Smooth muscle cell of bladder (primary cell): ENCODE measurements at places on chromosomes 3 and 15. TPM values are rescaled to one million over a fixed set of nuclear protein-coding genes. Genes with fewer than 3 reads are reported as not detected.

The GOLGA8H gene
- under 0.01 and 0.14 TPM in 2 replicates for total RNA-seq

The GUCA1C gene
- total RNA-seq, result not detected in 2 replicates

The SLC22A14 gene
- under 0.01 and 0.18 TPM in 2 replicates for total RNA-seq

The ANKRD63 gene
- not detected in 2 replicates for total RNA-seq

The SPESP1 gene
- 0.43 and 3.2 TPM in 2 replicates for total RNA-seq

The ROBO1 gene
- total RNA-seq, result 98.5 and 150 TPM in 2 replicates

The GP5 gene
- 0.09 and 0.14 TPM in 2 replicates for total RNA-seq

The ALDH1A2 gene
- 0.55 and 1.7 TPM in 2 replicates for total RNA-seq

The TMF1 gene
- total RNA-seq, result 41.4 and 51.0 TPM in 2 replicates

The TIPARP gene
- 36.1 and 37.0 TPM in 2 replicates for total RNA-seq

The COL6A6 gene
- 0.14 and 1.2 TPM in 2 replicates for total RNA-seq

The TGM4 gene
- total RNA-seq, result not detected in 2 replicates

The CYP8B1 gene
- total RNA-seq, result not detected in 2 replicates

The DISP2 gene
- total RNA-seq, result under 0.01 and 0.09 TPM in 2 replicates

The CCR1 gene
- 0.57 and 1.3 TPM in 2 replicates for total RNA-seq

The GOLGA6L9 gene
- total RNA-seq, result 1.1 and 1.4 TPM in 2 replicates

The P2RY12 gene
- 0.28 and 0.46 TPM in 2 replicates for total RNA-seq

The MEX3B gene
- total RNA-seq, result 2.3 and 6.1 TPM in 2 replicates

The MED12L gene
- total RNA-seq, result 0.14 and 0.28 TPM in 2 replicates

The TRMT10C gene
- total RNA-seq, result 19.1 and 22.4 TPM in 2 replicates

The GCNT3 gene
- 0.14 and 0.46 TPM in 2 replicates for total RNA-seq

The DMXL2 gene
- total RNA-seq, result 15.8 and 25.7 TPM in 2 replicates

The TMC3 gene
- total RNA-seq, result under 0.01 TPM in 1 of 2 replicates, not detected in the other

The GYG1 gene
- total RNA-seq, result 29.2 and 37.1 TPM in 2 replicates

The UBL7 gene
- total RNA-seq, result 29.8 and 33.1 TPM in 2 replicates

The AQP9 gene
- not detected in 2 replicates for total RNA-seq

The COL6A5 gene
- not detected in 2 replicates for total RNA-seq

The CHRD gene
- 1.4 and 1.9 TPM in 2 replicates for total RNA-seq

The ROBO2 gene
- 8.0 and 24.9 TPM in 2 replicates for total RNA-seq

The PROK2 gene
- not detected in 2 replicates for total RNA-seq

The CEP63 gene
- total RNA-seq, result 23.9 and 25.1 TPM in 2 replicates

The TM6SF1 gene
- 0.55 and 1.4 TPM in 2 replicates for total RNA-seq

The NR1I2 gene
- total RNA-seq, result not detected in 2 replicates

The FGD5 gene
- total RNA-seq, result 0.14 and 0.37 TPM in 2 replicates

The ADGRG7 gene
- not detected in 2 replicates for total RNA-seq

The APBA2 gene
- 5.2 and 17.8 TPM in 2 replicates for total RNA-seq

The PRICKLE2 gene
- total RNA-seq, result 49.2 and 59.9 TPM in 2 replicates

The ALG1L2 gene
- total RNA-seq, result 0.43 TPM in 1 of 2 replicates, not detected in the other

The CD200 gene
- total RNA-seq, result 4.0 and 4.8 TPM in 2 replicates

The TM4SF18 gene
- total RNA-seq, result under 0.01 and 0.92 TPM in 2 replicates

The GOLGA8J gene
- not detected in 2 replicates for total RNA-seq

The PLCB2 gene
- total RNA-seq, result under 0.01 and 0.18 TPM in 2 replicates

The METTL6 gene
- total RNA-seq, result 27.0 and 30.9 TPM in 2 replicates

The CCR9 gene
- total RNA-seq, result not detected in 2 replicates

The ADAMTSL3 gene
- 0.14 and 0.18 TPM in 2 replicates for total RNA-seq

The CLDN11 gene
- 563 and 624 TPM in 2 replicates for total RNA-seq
